ENCODE measurements at places on chromosomes 1 and 21.

GRCh38 chr1:21550097-21550496 lies 40.9 kb downstream of the ALPL start:
- no peak for DNase-seq

- DNase-seq = peak; percentile 56
Observed at GRCh38 chr1:6490181-6491080, 1.0 kb downstream of the PLEKHG5 start.

GRCh38 chr1:20355101-20355827 lies 64.6 kb downstream of the VWA5B1 start:
- no peak for DNase-seq

GRCh38 chr1:74686928-74687327 lies 13.3 kb upstream of the ERICH3 start:
- no peak for DNase-seq

GRCh38 chr1:176919386-176920378 lies 244.8 kb downstream of the ASTN1 start:
- no peak for DNase-seq

GRCh38 chr1:85091671-85092280 lies 43.5 kb upstream of the MCOLN3 start:
- DNase-seq = no peak

DNA sequence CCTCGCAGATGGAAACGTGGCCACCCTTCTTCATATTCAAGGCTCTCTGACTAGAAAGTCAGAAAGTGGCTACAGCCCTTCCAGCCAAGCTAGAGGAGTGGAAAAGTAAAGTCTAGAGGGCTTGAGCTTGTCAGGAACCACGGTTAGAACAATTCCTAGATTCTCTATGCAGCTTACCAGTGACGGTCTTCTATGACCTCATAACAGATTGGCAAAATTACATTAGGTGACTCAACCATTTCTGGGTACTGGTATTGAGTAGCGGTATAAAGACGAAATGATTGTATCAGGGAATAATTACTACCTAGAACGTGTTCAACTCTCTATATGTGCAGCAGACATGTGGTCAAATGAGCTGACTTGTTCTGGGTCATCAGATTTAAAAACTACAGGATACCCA lies 155.0 kb upstream of the RUNX1 start:
- no peak for DNase-seq

DNA sequence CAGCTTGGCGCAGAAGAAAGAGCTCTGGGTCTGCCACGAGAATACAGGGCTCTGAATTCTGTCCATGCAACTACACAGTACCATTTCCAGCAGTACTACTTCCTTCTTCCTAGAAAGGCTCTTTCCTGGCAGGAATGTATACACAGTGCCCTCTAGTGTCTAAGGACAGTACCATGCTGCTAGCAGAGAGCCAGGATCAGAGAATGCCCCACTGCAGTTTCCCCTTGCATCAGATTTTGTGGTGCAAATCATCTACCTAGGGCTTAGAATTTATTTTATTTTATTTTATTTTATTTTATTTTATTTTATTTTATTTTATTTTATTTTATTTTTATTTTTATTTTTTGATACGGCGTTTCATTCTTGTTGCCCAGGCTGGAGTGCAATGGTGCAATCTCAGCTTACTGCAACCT lies 50.8 kb downstream of the PAX7 start:
- no peak for DNase-seq

DNA sequence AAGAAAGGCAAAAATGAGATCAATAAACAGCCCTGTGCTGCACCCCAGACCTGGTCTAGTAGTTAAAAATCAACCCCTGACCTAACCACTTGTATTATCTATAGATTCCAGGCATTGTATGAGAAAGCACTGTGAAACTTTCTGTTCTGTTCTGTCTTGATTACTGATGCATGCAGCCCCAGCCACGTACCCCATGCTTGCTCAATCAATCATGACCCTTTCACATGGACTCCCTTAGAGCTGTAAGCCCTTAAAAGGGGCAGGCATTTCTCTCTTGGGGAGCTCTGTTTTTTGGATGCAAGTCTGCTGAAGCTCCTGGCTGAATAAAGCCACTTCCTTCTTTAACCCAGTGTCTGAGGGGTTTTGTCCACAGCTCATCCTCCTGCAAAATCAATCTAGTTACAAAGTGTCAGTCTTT lies 24.2 kb upstream of the CD34 start:
- DNase-seq = no peak
